8988T (cell line): ENCODE measurements at places on chromosomes 7 and 10.
A peak's percentile ranks its signal among the peaks of the same experiment; 100 is the strongest.

DNA sequence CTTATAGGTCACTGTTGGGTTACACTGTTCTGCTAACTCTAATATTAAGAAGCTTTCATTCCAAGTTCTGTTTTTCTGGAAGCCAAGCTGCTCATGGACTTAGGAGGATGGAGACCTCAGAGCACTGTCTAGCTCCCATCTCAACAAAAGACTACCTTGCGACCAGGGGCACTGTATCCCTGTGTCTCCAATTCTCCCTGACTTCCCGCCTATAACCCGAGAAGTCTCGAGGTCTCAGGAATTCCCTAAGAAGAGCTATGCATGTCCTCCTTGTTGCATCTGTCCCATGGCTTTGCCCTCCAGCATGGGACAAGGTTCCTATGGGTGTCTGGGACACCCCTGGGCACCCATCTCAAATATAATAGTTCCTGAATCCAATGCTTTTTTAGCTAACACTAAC is 31.2 kb downstream of the BTBD16 start:
- DNase-seq, result no peak

DNA sequence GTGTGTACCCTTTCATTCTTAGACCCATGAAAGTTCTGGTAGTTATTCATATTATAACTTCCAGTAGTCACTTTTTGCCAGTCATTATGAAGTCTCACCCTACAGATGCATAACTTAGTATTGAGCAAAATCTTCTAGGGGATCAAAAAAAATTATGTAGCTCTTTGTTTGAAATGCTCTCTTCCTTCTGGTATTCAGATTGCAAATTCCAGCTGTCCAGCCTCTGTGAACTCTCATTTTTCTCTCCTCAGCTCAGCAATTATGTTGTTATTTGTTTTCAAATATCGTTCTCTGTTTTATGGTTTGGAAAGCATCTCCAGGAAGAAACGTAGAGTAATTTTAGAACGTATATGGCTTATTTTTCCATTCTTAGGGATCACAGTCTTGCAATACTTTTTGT is 442.5 kb downstream of the SEMA3D start:
- no peak for DNase-seq

DNA sequence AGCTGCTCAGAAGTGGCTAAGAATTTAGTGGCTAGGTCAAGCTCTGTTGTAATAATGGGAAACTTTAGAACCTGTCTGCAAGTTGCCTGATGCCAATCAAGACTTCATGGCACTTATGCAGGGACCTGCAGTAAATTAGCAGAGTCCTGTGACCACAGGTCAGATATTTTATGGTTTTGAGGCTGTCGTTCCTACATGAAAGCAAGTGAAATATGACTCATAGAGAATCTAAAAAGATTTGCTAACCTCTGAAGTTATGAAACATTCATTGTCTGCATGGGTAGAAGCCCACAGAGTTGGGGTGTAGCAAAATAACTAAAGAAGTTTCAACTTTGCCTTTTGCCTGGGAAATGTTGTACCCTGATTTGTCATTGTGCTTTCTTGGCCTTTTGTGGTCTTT is 32.3 kb downstream of the SLC39A12 start:
- DNase-seq, result no peak

GRCh38 chr10:102753718-102754117 is 10.0 kb downstream of the WBP1L start:
- no peak for DNase-seq

DNA sequence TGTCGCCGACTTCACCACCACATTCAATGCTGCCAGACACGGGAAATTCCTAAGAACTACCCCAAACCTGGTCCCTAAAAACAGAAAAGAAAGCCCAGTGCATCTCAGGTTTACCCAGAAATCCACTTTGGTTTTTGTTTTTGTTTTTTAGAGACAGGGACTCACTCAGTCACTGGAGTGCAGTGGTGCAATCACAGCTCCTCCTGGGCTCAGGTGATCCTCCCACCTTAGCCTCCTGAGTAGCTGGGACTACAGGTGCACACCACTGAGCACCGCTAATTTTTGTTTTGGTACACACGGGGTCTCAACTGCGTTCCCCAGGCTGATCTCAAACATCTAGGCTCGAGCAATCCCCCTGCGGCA is 22.8 kb downstream of the MAD1L1 start:
- DNase-seq, result no peak

DNA sequence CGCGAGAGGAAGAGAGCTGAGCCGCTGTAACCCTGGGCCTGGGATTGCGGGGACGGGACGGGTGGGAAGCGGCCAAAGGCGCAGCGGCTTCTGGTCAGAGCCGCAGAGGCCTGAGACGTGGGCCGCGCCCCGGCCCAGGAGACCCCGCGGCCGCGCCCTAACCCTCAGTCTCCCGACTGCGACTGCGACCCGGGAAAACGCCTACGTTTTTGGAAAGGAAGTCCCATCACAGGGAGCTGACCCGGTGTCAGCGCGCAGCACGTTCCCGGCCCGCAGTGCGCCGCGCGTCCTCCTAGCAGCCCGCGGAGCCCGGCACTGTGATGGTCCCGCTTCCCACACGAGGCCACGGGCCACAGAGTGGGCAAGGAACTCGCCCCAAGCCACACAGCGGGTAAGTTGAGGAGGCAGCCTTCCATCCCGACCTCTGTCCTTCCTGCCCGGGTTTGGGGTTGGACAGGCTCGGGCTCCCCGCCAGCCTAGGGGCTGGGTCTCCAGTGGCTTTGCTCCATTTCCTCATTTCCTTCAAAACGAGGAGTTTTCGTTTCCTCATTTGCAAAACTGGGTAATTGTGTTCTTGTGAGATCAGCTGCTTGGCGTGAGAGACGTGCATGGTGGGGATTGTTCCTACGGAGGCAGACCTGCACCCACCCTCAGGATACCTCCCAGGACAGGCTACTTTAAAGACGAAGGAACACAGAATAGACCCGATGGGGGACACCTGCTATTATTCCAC is 1.2 kb downstream of the GPNMB start:
- no peak for DNase-seq

DNA sequence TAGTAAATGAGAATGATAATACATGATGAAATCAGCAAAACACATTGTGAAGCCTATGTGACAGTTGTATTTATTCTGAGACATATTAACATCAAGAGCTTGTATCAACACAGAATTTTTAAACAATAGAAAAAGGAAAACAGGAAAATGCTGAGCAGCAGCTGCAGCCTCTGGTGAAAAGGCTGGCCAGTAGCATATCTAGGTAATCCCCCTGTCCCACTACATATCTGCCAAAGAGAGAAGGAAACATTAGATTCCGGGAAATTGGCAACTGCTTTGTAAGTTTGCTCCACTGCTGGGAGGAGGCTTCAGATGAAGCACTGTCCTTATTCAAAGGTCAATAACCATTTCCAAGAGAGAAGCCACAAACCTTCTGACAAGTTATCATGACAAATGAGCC is 89.4 kb downstream of the RALA start:
- no peak for DNase-seq

GRCh38 chr7:88363249-88363648 is 56.6 kb upstream of the STEAP4 start:
- DNase-seq, result no peak

DNA sequence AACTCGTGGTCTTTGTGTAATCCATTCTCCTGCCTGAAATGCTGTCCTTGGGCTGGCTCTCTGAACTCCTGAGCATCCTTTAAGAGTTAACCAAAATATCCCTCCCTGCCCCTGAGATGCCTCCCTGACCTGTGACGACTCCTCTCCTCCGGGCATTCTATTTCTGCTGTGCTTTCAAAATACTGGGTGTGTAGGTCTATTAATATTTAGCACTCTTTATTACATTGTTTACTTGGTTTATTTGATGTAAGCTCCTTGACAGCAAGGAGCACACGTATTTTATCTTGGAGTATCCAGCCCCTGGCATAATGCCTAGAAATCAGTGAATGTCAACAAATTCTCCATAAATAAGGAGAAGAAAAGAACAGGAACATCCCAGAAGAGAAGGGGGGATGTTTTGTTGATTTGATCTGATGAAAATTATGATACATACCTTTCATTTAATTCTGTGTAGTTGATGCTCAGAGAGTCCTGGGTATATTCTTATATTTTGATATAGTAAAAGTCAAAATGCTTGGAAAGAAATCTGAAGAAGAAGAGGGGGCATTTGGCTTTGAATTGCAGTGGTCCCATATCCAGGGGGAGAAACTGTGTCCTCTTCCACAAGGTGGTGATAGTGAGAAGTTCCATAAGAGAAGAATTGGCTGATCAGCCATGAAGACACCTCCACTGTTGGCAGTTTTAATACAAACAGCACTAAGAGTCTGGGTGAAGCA is 107.7 kb upstream of the MPP7 start:
- DNase-seq, result no peak

DNA sequence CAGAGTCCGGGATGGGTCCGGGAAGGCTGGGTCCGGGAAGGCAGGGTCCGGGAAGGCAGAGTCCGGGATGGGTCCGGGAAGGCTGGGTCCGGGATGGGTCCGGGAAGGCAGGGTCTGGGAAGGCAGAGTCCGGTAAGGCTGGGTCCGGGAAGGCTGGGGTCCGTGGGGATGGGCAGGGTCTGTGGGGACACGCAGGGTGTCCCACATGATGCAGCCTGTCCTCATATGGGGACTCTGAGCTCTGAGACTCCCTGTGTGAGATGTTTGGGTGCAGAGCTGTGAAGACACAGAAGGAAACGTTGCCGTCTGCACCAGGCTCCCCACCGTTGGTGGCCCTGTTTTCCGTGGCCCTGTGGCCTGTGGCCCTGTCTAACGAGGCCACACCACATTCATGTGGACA is 45.7 kb upstream of the ADGRA1 start:
- no peak for DNase-seq

GRCh38 chr7:95725205-95725604 is 47.1 kb upstream of the DYNC1I1 start:
- DNase-seq, result no peak

GRCh38 chr7:95213809-95214492 is 110.4 kb downstream of the PON1 start:
- no peak for DNase-seq

- peak; percentile 94 for DNase-seq
Measured at GRCh38 chr10:100656454-100656853, 88.9 kb upstream of the PAX2 start.

- DNase-seq, result no peak
Measured at GRCh38 chr10:48750019-48750418, 65.3 kb downstream of the WDFY4 start.

DNA sequence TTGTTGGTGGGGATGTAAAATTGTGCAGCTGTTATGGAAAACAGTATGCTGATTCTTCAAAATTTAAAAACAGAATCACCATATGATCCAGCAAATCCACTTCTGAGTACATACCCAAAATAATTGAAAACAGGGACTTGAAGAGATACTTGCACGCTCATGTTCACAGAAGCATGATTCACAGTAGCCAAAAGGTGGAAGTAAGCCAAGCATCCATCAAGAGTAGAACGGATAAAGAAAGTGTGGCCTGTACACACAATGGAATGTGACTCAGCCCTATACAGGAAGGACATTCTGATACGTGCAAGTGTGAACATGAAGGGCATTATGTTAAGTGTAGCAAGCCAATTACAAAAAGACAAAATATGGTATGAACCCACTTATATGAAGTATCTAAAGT is 696.7 kb upstream of the CELF2 start:
- no peak for DNase-seq

DNA sequence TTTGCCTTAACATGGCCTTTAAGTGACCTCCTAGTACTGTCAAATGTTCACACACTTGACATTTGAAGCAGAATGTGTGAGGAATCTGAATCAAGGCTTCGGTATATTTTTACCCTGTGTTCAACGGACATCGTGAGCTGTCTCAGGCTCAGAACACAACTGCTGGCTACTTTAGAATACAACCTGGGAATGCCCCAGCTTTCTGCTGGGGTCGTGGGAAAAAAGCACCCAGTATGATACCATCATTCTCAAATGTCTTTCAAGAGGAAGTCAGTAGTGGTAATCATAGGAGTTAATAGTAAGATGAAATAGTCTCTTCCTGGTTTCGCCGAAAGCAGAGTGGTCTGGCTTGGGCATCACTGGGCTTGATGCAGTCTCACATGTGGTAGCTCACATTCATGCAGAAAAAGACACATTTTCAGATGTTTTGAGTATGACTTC is 67.2 kb downstream of the CREB5 start:
- no peak for DNase-seq

DNA sequence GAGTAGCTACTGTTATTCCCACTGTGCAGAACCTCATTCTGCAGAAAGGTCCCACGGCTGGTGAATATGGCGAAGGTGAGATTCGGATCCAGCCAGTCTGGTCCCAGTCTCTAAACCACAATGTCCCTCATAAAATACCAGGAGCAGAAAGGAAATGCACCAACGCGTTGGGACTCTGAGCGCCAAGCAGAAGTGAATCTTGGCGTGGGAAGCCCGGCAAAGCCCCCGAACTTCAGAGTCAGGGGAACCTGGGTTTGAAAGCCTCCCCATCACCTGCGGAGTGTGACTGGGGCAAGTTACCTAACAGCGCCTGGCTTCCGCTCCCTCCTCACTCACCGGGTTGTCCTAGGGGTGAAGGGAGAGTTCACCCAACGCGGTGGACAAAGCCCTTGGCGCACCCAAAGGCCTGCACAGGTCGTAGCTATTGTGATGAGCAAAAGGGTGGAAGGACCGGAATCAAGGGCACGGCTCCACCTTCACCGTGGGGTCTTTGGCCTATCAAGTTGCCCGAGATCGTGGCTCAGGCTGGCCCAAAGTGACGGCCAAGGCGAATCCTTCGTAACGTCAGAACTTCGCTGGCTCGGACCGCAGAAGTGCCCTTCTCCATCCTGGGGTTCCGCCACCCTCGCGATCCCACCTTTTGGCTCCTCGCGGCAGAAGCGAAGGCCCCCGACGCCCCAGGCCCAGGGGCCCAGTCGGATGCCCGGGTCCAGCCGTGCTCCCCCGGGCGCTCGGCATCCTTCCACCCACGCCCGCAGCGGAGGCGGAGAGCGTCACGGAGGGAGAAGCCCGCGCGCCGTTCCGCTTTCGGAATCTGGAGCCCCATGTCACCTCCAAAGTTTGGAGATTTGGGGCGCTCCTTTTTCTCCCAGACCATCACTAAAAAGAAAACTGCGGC is 811 bp downstream of the RGS10 start:
- DNase-seq, result no peak

- DNase-seq, result no peak
Measured at GRCh38 chr7:79968894-79969293, 165.7 kb upstream of the GNAI1 start.

GRCh38 chr10:92111336-92111939 is 179.4 kb downstream of the CPEB3 start:
- DNase-seq, result no peak
